ENCODE measurements at places on chromosomes 5 and 9.

- no peak for DNase-seq
Measured at GRCh38 chr5:78215565-78215964, 78.9 kb downstream of the AP3B1 start.

DNA sequence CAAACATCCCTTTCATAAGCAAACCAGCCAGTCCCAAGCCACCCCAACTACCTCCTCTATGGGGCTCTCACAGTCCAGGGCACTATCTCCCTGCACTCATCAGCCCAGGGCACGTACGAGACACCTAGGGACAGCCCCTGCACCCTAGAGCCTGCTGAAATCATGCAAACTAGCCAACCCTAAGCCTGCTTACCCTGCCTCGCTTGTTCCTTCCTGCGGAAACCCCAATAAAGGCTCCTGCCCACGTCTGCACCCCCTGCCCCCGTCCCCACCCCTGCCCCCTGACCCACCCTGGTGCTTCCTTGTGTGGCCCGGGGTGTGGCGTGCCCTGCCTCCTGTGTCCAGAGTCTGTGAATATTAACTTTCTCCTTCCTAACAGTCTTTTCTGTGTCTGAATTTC is 135.9 kb downstream of the GADD45G start:
- DNase-seq, result no peak

DNA sequence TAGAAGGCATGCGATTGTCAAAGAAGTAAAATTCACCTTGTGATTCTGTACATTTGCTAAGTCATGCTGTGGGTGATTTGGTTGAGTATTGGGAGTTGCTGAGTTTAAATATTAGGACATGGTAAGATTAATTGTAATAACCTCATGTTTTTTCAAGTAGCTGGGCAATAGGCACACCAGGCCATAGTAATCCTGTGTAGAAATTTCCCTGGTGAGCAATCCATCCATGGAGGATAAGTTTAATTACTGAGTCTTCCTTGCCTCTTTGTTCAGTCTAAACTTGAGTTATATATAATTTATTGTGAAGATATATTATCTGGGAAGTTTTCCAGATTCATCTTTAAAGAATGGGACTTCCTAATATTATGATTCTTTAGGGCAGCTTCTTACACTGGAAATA is 221.1 kb upstream of the NUDT12 start:
- DNase-seq, result no peak

GRCh38 chr9:121700832-121701419 is 49.5 kb downstream of the DAB2IP start:
- no peak for DNase-seq

GRCh38 chr5:138920181-138920580 is 45.0 kb upstream of the LRRTM2 start:
- no peak for DNase-seq

- DNase-seq, result no peak
Measured at GRCh38 chr5:59917121-59917520, 23.6 kb upstream of the PDE4D start.

DNA sequence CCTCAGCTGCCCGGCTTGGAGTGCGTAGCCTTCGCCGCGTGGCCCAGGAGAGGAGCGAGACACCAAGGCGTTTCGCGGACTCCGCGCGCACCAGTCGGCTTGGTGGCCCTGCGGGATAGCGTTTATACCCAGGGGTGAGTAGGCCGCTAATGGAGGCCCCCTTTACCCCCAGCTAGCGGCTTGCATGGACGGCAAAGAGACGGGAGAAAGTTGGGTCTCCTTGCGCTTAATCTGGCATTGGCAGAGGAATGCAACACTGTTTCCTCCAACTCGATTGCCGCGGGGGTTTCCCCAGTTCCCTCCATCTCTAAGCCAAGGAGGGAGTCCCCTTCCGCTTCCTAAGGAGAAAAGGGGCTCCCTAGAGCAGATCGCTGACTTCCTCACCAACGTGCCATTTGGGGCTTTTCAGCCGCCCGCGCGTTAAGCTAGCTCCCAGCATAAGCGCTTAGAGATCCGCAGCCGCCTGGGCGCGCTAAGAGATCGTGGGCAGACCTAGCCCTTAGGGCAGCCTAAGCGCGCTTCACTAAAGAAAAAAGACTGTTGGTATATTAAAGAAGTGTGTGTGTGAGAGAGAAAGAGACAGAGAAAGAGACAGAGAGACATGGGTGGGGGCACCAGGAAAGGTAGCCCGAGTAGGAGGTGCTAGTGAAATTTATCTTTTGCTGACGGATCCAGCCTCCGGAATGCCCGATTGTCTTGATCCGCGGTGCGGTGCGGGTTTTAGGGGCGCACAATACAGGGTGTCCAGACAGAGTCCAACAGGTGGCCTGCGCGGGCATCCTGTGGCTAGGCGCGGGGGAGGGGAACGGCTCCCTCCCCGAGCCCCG is 597.9 kb upstream of the SGCD start:
- no peak for DNase-seq

- no peak for DNase-seq
Measured at GRCh38 chr9:79766091-79766490, 194.3 kb downstream of the TLE4 start.

DNA sequence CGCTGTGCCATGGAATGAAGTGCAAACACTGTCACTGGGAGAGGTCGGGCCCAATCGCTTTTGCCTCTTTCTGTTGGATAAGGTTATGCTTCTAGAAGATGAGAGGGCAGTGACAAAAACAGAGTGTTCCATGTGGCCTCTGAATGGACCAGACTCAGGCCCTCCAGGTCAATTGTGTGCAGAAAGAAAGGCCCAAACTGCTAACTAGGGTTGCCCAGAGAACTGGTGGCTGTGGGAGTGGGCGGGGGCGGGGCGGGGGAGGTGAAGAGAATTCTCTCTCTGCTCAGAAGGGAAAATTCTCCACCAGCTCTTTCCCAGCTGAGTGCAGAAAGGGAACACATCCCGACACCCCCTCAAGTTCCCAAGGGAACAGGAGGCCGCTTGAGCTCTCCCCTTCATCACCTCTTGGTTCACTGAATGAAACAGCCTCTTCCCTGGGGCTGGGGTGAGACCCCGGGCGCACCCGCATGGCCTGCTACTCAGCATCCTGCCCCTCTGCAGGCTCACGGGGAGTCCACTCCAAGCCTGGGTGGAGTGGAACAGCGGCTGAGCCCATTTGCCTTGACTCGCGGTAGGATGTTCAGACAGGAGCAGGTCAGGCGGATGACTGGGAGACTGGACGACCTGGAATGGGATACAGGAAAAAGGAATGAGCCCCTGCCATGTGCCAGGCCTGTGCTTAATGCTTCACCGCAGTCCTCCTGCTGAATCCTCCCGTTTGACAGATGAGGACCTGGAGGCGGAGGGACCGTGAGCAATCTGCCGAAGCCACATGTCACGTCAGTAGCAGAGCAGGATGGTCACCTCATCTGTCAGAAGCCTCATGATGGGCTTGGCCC is 93.8 kb upstream of the FANCC start:
- no peak for DNase-seq

GRCh38 chr9:21119093-21119770 is 22.4 kb downstream of the IFNW1 start:
- DNase-seq, result peak; percentile 38

DNA sequence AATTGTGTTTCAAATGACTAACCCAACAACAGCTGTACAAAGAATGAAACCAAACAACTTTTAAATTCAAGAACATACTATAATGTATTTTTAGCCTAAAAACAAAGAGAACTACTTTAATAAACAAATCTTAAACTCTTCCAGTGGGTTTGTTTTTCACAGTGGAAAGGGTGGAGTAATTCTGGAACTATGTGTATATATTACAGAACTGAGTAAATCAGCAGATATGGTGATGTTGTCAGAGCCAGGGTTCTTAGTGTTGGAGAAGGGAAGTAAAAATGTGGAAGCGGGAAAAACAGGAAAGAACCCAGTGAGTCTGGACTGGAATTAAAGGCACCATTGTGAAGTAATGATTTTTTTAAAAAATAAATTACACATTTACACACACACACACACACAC is 144.9 kb downstream of the CDK5RAP2 start:
- no peak for DNase-seq

- DNase-seq, result no peak
Measured at GRCh38 chr9:34520096-34520495, 2.7 kb downstream of the ENHO start.

DNA sequence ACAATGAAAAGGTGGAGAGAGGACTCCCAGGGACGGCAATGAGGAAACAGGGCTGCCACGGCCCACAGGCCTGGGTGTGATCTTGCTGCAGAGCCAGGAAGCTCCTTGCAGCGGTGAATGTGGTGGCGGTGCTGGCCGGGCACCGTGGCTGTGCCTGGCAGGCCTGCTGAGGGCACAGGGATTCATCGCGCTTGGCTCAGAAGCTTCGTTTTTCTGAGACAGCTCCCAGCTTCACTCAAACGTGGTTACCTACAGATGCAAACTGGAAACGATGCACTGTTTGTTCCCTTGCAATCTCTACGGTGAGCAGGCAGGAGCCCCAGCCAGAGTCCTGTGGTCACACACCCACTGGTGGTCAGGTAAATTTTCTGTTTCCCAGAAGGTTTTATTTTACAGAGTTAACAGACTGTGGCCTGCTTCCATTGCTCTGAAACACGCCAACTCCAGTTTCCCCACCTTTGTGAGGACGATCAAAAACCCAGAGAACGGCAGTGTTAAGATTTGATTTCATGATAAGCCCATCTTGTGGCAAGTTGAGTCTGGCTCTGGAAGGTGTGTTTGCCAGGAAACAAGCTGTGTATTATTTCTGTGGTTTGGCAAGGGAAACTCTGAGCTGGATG is 183.9 kb downstream of the AUH start:
- DNase-seq, result peak; percentile 81

- DNase-seq, result no peak
Measured at GRCh38 chr9:96605328-96605727, 14.3 kb downstream of the CDC14B start.

DNA sequence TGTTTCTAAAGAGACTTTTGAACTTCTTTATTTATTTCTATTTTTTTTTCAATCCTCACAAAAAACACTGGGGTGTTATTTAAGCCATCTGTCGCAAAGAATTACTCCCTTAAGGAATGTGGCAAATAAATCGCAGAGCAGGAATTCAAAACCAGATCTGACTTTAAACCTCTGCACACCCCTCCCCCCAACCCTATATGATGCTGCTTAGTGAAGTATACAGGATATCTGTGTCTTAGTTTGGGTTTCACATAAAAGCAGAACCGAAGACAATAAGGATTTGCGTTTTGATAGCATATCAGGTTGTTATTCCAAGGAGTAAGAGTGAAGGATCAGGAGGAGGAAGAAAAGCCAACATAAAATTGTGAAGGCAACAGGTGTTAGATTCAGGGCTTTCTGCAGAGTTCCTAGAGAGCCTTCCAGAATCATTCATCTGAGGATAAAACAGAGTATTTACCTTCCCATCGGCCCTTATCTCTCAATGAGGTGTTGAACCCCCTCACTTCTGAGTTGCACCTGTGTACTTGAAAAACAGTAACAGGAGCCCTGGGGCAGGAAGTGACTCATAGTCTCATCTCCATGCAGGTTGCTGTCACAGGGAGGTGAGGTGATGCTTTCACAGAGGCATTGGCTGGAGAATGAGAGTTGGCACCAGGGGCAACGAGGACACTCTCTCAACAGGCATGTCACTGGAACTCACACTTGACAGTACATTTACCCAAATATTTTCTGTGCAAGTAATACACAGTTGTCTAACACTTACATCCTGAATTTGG is 33.5 kb upstream of the DMRT3 start:
- DNase-seq, result no peak

DNA sequence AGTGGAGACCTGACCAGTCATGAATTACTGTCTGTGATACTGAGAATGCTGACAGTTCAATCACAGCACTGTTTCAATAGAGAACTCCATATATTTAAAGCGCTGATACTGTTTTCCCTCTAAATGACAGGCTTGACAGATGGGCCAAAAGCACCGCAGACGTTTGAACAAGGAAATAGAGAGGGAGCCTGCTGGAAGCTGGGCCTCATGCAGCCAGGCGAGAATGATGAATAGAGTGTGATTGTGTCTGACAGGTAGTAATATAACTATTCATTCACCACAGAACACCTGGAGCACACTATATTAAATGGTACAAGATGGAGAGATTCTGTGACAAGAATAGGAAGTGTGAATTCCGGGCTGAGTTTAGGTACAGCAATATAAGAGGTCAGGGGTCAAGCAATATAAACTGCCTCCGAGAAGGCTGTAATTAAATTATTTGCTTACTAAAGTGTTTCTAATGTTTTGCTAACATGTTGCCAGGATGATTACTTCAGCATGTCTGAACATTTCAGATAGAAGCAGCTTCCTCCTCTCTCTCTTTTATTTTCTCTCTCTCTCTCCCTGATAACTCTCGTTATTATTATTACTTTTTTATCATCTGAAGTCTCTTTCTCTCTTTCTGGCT is 297.7 kb downstream of the CSNK1G3 start:
- DNase-seq, result no peak

DNA sequence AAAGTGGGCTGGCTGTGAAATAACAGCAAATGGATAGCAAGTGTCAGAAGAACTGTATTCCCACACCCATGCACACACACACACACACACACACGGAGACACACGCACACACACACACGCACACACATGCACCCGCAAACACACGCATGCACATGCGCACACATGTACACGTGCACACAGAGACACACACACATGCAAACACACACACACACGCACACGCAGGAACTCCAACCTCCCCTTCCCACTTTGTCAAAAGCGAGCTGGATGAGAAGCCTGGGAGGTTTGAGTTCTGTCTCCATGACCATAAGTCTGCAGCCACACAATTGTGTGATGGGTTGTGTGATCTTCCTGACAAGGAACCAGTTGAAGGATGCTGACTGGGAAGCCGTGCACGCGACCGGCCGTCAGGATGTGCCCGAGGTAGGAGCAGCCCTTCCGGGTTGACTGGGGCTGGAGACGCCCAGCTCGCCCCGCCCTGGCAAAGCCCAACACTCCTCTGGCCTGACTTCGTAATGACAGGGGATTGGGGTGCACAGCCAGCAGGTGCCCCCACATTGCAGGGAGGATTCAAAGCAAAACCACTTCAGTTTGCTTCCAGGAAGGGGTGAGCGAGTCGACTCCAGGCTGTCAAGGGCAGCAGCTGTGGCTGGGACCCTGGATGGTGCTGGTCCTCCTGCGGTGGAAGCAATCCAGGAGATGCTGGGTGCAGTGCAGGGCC is 29.3 kb upstream of the NKD2 start:
- DNase-seq, result no peak

GRCh38 chr9:109186857-109187520 is 19.9 kb upstream of the FRRS1L start:
- DNase-seq, result no peak

DNA sequence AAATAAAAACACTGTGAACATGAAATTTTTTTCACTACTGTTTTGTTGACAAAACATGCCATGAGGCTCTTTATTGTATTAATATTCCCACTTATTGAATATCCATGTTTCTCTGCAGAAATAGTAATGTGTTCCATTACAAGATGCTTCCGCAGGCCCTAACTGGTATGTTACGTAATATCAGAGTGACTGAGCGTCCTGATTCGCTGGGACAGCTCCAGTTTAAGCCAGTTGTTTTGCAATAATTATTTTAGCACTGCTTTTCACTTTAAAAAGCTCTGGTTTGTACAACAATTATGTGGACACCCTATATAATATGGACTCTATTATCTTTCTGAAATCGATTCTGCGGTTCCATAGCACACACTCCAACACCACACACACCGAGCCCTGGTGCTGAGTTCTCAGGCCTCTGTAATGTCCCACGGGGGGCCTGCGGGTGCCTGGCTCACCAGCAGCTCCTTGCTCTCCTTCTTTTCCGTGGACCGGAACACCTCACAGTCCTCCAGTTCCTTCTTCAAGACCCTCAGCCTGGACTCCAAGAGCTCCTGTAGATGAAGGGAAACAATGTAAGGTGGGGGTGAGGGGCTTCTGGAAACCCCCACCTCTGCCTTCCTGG is 1.8 kb downstream of the TRIM7 start:
- DNase-seq, result no peak

All from Jurkat, Clone E6-1 (cell line).